ENCODE measurements at places on chromosomes 1 and 21. TPM values are rescaled to one million over a fixed set of nuclear protein-coding genes. Genes with fewer than 3 reads are reported as not detected.

- no peak for DNase-seq
- H3K36me3 ChIP-seq: no peaks in the 10 kb centered on the region
- no peaks in the 10 kb centered on the region for H3K4me1 ChIP-seq
- H3K27ac ChIP-seq: no peak overlapping the region
- no peak overlapping the region for H3K4me3 ChIP-seq
Measured at GRCh38 chr1:77506771-77507170, 175.7 kb downstream of the ZZZ3 start.

GRCh38 chr1:214117780-214118179 lies 130.0 kb downstream of the PROX1 start:
- H3K27ac ChIP-seq: no peak overlapping the region
- no peaks in the 10 kb centered on the region for H3K36me3 ChIP-seq
- no peak overlapping the region for H3K4me3 ChIP-seq
- no peaks in the 10 kb centered on the region for H3K27me3 ChIP-seq

- H3K4me1 ChIP-seq: no peaks in the 10 kb centered on the region
- H3K4me3 ChIP-seq: no peak overlapping the region
- H3K36me3 ChIP-seq: no peaks in the 10 kb centered on the region
Measured at GRCh38 chr21:25494804-25495203, 112.5 kb downstream of the MRPL39 start.

S100A12 gene
- total RNA-seq: not detected

DNA sequence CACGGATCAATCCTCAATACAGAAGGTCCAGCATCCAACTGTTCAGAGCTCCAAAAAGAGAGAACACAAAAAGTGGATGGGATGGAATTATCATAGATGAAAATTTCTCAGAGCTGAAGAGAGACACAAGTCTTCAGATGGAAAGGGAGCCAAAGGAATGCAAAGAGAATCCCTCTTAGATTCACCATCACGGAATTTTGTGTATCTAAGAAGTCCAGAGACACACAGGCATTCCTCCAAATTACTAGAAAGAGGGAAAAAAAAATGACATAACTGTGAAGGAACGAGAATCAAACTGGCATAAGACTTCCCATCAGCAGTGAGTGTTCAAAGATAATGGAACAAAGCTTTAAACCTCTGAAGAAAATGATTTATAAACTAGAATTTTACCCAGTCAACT lies 101.2 kb downstream of the ZSCAN20 start:
- peaks cover 14% of the 10 kb centered on the region for H3K27me3 ChIP-seq
- no peaks in the 10 kb centered on the region for H3K4me1 ChIP-seq
- H3K27ac ChIP-seq: no peak overlapping the region
- no peak for DNase-seq
- no peaks in the 10 kb centered on the region for H3K36me3 ChIP-seq
- no peak overlapping the region for H3K4me3 ChIP-seq

- H3K4me3 ChIP-seq: no peak overlapping the region
- no peak for DNase-seq
- H3K27me3 ChIP-seq: peaks cover 6% of the 10 kb centered on the region
- H3K27ac ChIP-seq: no peak overlapping the region
Measured at GRCh38 chr1:32773764-32774463, 43.2 kb downstream of the YARS1 start.

DNA sequence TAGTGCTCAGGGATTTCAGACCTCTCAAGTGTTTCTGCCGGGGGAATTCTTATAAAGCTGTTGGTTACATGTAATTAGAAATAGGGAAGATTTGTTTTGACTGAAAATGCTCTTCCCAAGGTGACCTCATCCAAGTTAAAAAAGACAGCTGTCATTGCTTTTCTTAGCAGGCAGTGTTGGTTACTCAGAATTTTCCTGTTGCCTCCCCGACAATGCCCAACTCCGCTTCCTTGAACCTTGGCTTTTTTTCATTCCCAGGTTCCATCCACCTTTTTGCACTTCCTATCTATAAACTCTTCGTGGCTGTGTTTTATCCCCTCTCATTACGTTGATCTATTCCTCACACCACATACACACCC lies 825 bp upstream of the DPH5 start:
- H3K27me3 ChIP-seq: no peaks in the 10 kb centered on the region
- peaks cover 2% of the 10 kb centered on the region for H3K36me3 ChIP-seq
- no peak for DNase-seq
- H3K27ac ChIP-seq: peak overlapping the region; percentile 81
- H3K4me1 ChIP-seq: peaks cover 48% of the 10 kb centered on the region
- peak overlapping the region; percentile 98 for H3K4me3 ChIP-seq

- no peak overlapping the region for H3K4me3 ChIP-seq
- no peaks in the 10 kb centered on the region for H3K4me1 ChIP-seq
Measured at GRCh38 chr1:6854166-6854565, 68.9 kb downstream of the CAMTA1 start.

- DNase-seq: no peak
- H3K4me1 ChIP-seq: no peaks in the 10 kb centered on the region
- no peaks in the 10 kb centered on the region for H3K27me3 ChIP-seq
- H3K4me3 ChIP-seq: no peak overlapping the region
Measured at GRCh38 chr1:47650205-47650604, 212.4 kb downstream of the FOXD2 start.

LRRC71 gene
- not detected for total RNA-seq

- no peak for DNase-seq
- no peak overlapping the region for H3K4me3 ChIP-seq
- no peak overlapping the region for H3K27ac ChIP-seq
- H3K4me1 ChIP-seq: peaks cover 8% of the 10 kb centered on the region
Measured at GRCh38 chr1:228891272-228892034, 156.2 kb downstream of the RHOU start.

DNA sequence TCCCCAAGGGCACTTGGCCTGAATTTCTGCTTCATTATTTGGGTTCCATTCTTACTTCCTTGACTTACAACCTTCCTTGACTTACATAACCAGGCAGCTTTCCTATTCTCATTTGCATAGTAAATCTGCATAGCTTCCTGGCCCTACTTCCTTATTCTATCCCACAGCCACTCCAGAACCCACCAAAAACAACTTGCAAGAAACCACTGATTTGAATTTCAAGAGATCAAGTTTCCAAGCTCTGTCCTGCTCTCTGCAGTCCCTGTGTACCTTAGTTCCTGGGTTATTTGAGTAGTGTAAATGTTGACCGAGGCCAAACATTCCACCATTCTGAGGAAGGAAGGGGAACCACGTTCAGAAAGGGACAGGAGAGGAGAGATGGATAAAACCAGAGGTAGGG lies 603.3 kb downstream of the PTPRC start:
- H3K27me3 ChIP-seq: peaks cover 5% of the 10 kb centered on the region
- no peaks in the 10 kb centered on the region for H3K4me1 ChIP-seq
- no peak overlapping the region for H3K4me3 ChIP-seq
- DNase-seq: no peak
- H3K27ac ChIP-seq: no peak overlapping the region

GRCh38 chr1:246923482-246923881 lies 8.3 kb downstream of the AHCTF1 start:
- H3K27ac ChIP-seq: no peak overlapping the region
- peaks cover 6% of the 10 kb centered on the region for H3K36me3 ChIP-seq
- H3K4me3 ChIP-seq: no peak overlapping the region
- H3K4me1 ChIP-seq: peaks cover 31% of the 10 kb centered on the region
- DNase-seq: no peak

GRCh38 chr1:67883069-67883468 lies 49.8 kb upstream of the GNG12 start:
- no peaks in the 10 kb centered on the region for H3K36me3 ChIP-seq
- H3K27ac ChIP-seq: no peak overlapping the region
- DNase-seq: no peak
- H3K27me3 ChIP-seq: no peaks in the 10 kb centered on the region

DNA sequence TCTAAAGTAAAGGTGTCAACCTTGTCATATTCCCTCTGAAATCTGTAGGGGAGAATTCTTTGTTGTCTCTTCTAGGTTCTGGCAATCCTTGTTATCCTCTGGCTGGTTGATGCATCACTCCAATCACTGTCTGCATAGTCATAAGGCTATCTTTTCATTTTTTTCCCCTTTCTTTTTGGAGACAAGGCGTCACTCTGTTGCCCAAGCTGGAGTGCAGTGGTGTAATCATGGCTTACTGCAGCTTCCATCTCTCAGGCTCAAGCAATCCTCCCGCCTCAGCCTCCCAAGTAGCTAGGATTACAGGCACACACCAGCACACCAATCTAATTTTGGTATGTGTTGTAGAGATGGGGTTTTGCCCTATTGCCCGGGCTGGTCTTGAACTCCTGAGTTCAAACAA lies 12.9 kb downstream of the DPYD start:
- H3K4me3 ChIP-seq: no peak overlapping the region
- H3K27me3 ChIP-seq: no peaks in the 10 kb centered on the region
- H3K27ac ChIP-seq: no peak overlapping the region
- H3K4me1 ChIP-seq: no peaks in the 10 kb centered on the region

GRCh38 chr1:247335882-247336281 lies 4.2 kb upstream of the ZNF496 start:
- H3K4me1 ChIP-seq: no peaks in the 10 kb centered on the region
- no peak overlapping the region for H3K4me3 ChIP-seq
- H3K36me3 ChIP-seq: no peaks in the 10 kb centered on the region

DNA sequence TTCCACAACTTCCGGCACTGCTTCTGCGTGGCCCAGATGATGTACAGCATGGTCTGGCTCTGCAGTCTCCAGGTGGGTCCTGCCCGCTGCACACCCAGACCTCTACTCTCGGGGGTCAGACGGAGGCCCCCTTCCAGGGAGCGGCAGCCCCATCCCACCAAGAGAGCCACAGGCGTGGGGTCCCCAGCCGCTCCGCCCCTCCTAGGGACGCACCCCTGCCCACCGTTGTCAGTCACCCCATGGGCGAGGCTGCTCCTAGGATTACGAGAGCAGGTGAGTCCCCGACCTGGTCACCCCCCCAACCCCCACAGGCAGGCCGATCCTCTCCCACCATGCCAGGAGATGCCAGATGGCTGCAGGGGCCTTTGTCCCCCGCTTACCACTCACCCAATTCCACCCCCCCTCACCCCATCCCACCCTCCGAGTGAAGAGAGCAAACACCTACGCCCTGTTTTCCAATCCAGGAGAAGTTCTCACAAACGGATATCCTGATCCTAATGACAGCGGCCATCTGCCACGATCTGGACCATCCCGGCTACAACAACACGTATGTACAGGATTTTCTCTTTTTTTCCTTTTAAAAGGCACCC lies 107.0 kb downstream of the PDE9A start:
- H3K27ac ChIP-seq: no peak overlapping the region
- DNase-seq: no peak
- H3K4me1 ChIP-seq: no peaks in the 10 kb centered on the region
- no peaks in the 10 kb centered on the region for H3K27me3 ChIP-seq
- H3K4me3 ChIP-seq: no peak overlapping the region

DNA sequence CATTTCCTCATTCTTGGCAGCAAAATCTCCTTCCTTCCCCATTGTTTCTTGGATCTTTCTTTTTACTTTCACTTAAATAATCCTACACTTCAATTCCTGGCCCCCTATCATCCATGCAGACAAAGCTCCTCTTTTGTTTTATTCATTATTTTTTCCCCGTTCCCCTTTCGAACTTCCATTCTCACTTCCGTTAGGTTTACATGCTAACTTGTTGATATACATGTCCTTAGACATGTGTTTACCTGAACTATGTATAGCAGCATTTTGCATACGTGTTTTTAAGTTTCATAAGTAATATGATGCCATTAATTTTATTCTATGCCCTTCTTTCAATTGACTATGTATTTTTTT lies 67.0 kb upstream of the LYST start:
- no peaks in the 10 kb centered on the region for H3K27me3 ChIP-seq
- H3K27ac ChIP-seq: no peak overlapping the region
- no peak for DNase-seq
- no peak overlapping the region for H3K4me3 ChIP-seq

RXFP4 gene
- not detected for total RNA-seq

HTR6 gene
- total RNA-seq: 0.19 TPM

- H3K36me3 ChIP-seq: peaks cover 13% of the 10 kb centered on the region
- no peak overlapping the region for H3K4me3 ChIP-seq
- DNase-seq: no peak
Measured at GRCh38 chr1:151406176-151406575, 6.8 kb downstream of the PSMB4 start.

EDN2 gene
- total RNA-seq: not detected

DNA sequence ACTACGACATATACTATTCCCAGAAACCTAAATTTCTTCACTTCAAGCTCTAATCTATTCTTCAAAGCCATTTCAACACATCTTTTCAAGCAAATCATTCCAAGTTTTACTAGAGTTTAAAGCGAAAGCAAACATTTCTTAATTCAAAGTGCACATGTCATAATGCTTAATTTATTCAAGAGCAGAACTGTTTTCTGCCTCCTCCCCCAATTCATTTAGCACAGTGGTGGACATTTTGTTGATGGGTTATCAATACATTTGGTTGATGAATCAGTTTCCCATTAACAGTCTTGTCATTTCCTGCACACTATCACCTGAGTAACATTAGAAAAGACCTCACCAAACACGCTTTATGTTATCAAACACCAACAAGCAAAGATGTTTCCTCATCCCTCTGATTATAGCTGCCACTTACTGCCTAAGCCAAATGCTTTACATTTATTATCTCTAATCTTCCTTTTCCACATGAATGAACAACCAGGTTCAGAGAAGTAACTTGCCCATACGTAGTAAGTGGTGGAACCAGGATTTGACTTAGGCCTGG lies 2.0 kb downstream of the SRSF4 start:
- peak overlapping the region; percentile 9 for H3K27ac ChIP-seq
- H3K4me3 ChIP-seq: peak overlapping the region; percentile 98
- H3K27me3 ChIP-seq: no peaks in the 10 kb centered on the region
- DNase-seq: no peak
- peaks cover 5% of the 10 kb centered on the region for H3K36me3 ChIP-seq

- no peaks in the 10 kb centered on the region for H3K27me3 ChIP-seq
- H3K36me3 ChIP-seq: no peaks in the 10 kb centered on the region
- no peak overlapping the region for H3K4me3 ChIP-seq
- DNase-seq: no peak
Measured at GRCh38 chr1:187853505-187853904, 1024.8 kb downstream of the PLA2G4A start.

CACNA1E gene
- not detected for total RNA-seq

DNA sequence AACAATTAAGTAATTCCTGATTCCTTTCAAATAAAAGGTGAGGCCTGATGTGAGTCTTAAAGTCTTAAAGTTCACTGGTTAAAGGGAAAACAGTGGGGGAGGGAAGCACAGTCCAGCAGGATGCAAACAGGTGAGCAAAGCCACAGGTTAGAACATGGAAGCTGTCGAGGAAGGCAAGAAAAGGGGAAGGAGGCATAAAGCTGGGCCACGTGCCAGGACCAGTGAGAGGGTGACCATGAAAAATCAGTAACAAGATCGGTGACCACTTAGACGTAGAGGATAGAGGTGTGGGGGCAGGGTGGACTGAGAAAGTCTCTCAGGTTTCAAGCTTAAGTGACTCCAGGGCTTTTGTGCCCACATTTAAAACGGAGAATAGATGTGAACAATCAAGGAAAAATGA lies 231.3 kb downstream of the SETD4 start:
- H3K4me3 ChIP-seq: no peak overlapping the region
- DNase-seq: no peak
- no peak overlapping the region for H3K27ac ChIP-seq

GRCh38 chr1:34829250-34829649 lies 30.3 kb downstream of the SMIM12 start:
- H3K36me3 ChIP-seq: no peaks in the 10 kb centered on the region
- no peak overlapping the region for H3K4me3 ChIP-seq
- H3K4me1 ChIP-seq: no peaks in the 10 kb centered on the region
- H3K27ac ChIP-seq: no peak overlapping the region
- no peaks in the 10 kb centered on the region for H3K27me3 ChIP-seq
- DNase-seq: no peak

- H3K36me3 ChIP-seq: peaks cover 44% of the 10 kb centered on the region
- no peak overlapping the region for H3K4me3 ChIP-seq
- no peaks in the 10 kb centered on the region for H3K27me3 ChIP-seq
- no peak for DNase-seq
Measured at GRCh38 chr1:8370046-8370881, 52.4 kb downstream of the SLC45A1 start.

Data from T-cell (primary cell).